Iris pigment epithelial cell (primary cell): ENCODE measurements at places on chromosomes 16 and 17.

GRCh38 chr17:14833201-14833785, 431.8 kb downstream of the PMP22 start:
- DNase-seq: peak; percentile 89

DNA sequence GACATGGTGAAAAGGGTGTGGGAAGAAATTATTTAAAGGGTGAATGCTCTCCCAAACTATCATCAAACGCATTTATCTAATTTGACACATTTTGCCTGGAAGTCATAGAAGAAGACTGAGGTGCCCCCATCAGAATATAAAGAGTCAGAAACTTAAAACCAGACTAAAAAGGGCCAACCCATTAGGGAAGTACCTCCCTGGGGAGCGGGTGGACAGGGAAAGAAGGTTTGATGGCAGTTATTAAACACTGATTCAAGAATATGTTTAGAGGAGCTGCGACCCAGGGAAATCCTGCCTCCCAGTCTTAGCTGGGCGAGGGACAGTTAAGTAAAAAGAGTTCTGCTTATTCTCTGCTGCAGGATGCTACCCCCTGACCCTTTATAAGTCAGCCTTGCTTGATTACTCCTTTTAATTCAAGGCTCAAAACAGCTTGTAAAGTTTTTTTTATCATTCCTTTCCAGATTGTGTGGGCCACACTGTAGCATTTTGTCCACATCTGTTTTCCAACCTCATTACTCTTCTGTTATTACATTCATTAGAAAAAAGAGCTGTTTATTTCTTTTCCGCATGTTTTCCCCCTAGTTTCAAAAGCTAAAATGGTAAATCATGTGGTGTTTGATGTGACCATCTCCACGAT, 138.5 kb upstream of the TBX2 start:
- no peak for DNase-seq

- peak; percentile 50 for DNase-seq
Measured at GRCh38 chr17:50668025-50668837, 33.5 kb downstream of the ABCC3 start.

- no peak for DNase-seq
Measured at GRCh38 chr17:63019138-63019873, 53.3 kb downstream of the TANC2 start.

- DNase-seq: peak; percentile 59
Measured at GRCh38 chr17:60229188-60229802, 79.5 kb downstream of the CA4 start.

GRCh38 chr16:89037261-89038152, 56.1 kb upstream of the ACSF3 start:
- peak; percentile 39 for DNase-seq

GRCh38 chr17:74796211-74796610, 20.1 kb upstream of the NAT9 start:
- DNase-seq: no peak

- no peak for DNase-seq
Measured at GRCh38 chr17:48760411-48760810, 31.9 kb upstream of the HOXB13 start.

GRCh38 chr16:74565378-74565777, 41.5 kb downstream of the GLG1 start:
- no peak for DNase-seq

- no peak for DNase-seq
Measured at GRCh38 chr17:17077861-17078732, 35.8 kb downstream of the MPRIP start.

DNA sequence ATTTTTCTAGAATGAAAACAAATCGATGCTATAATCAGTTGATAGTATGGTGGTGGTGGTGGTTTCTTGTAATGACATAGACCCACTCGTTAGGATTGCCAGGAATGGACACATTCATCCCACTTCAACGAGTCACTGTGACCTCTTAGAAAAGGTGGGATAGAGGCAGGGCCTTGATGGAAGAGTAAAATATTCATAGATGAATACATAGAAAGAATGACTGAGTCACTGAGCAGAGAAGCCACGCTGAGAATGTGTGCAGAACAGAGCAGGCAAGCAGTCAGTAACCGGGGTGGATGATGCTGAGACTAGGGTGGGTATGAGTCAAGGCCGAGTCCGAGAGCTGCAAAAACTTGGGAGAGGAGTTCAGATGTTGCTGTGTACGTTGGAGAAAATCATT, 129.9 kb downstream of the PITPNC1 start:
- peak; percentile 81 for DNase-seq

DNA sequence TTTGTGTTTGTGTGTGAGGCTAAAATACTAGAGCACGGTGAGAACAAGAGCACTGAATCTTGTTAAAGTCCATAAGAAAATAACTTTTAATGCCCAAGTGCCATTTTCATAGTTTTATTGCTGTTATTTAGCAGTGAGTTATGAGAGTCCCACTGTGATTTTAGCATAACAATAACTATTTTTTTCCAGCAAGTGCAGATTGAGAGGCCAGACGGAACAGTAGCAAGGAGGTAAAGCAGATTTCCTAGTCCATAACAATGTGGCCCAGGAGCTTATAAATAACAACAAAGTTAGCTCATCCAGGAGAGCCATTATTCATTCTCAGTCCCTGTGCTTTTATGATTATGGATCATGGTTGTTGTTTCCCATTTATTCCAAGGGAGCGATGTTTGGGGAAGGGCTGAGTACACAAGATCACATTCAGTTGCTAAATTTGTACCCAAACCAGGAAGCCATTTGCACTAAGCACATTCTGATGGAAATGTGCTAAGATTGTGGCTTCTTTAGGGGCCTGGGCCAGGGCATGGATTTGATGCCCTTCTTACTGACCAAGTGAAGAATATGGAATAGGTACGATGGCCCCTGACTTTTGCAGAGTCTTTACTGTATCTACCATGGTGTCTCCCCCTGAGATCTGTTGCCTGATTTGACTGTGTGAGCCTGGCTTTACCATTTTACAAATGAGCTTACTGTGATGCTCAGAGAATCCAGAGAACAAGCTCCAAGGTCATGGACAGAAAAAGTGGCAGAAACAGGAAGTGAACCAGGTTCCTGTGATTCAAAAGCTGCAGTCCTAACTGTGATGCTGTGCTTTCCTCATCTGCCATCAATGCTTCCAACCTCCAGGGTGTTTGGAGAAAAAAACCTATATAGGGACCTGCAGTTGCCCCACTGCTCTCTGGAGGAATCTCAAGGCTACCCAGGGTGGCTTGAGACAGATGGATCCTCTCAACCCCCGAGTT, 204.7 kb upstream of the HSBP1 start:
- DNase-seq: no peak

DNA sequence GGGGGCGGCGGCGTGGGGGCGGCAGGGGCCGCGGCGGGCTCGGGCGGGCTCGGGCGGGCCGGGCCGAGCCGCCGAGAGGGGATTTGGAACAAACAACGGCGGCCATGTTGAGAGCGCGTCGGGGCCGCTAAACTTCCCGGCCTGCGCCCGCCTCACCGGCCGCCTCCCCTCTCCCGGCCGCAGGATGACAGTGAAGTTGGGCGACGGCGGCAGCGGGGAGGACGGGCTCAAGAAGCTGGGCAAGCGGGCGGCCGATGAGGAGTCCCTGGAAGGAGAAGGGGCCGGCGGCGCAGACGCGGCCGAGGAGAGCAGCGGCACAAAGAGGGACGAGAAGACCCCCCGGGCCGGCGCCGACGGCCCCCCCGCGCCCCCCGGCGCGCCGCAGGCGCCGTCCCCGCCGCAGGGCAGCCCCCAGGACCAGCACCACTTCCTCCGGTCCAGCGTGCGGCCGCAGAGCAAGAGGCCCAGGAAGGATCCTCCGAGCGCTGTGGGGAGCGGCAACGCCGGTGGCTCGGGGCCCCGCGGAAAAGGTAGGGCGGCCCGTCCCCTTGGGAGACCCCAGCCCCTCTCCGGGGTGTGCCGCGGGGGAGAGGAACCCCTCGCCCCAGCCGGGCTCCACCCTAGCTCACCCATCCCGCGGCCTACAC, 2.4 kb downstream of the CRAMP1 start:
- peak; percentile 43 for DNase-seq

DNA sequence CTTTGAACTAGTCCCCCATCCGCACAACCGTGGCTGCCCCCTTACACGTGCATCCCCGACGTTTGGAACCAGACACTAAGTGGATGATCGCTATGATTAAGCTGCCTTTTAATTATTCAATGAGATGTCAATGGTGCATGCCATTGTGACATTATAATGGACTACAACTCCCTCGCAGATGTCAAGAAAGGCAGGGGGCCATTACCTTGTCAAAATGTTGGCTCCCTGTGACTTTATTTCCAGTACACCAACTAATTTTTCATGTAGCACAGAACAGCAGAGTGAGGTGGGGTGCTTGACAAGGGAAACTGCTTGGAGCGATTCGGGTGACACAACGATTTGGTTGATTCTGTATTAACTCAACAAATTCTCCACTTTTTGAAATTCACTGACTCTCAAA, 26.5 kb downstream of the ASIC2 start:
- DNase-seq: no peak

- peak; percentile 95 for DNase-seq
Measured at GRCh38 chr16:27286451-27286850, 17.9 kb upstream of the NSMCE1 start.

DNA sequence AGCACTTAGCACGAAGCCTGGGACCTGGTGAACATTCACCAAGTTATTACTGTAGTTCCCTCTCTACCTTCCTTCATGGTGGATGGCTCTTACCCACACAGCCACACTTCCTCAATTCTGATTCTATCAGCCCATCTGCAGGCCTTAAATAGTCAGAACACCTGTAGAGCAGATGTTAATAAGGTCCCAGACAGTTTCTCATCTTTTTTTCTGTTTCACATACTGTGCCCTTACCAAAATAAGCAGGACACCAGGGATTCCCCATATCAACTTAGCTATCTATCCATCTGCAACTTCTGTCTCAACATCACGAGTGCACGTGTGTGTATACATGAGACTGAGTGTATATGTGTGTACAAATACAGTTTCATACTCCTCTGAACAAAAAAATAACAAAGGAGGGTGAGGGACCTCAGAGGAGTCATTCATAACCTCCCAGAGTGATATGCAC, 2.8 kb downstream of the RECQL5 start:
- DNase-seq: no peak

DNA sequence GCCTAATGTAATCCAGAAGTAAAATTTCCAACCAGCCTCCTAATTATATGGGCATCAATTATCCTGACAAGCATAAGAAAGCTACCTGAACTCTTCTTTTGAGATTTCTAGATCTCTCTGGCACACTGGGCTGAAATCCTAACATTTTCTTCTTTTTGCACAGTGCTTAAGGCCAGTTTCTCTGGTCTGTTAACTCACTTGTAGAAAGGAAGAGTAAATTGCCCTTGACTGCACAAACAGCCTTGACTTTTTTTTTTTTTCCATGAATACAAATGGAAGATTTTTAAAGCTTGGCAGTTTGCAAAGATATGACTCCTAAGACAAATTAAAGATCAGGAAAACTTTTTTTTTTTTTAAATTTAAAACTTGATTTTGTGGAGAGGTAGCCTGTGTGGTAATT, 291.2 kb upstream of the MON1B start:
- no peak for DNase-seq

DNA sequence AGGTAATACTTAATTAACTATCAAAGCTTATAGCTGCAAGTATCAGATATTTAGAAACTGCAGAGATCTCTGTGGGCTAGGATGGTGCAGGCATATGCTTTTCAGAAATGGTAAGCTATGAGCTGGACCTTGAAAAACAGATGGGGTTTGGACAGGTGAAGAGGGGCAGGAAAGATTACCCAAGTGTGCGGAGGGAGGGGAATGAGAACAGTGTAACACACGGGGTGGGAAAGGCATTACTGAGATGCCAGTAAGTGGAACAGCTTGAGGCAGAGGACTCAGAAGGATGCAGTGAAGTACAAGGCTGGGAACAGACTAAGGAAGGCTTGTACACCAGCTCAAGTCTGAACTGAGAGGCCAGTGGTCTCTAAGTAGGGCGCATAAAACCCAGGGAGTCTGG, 22.1 kb upstream of the EVPL start:
- DNase-seq: no peak

GRCh38 chr17:80372922-80373570, 41.9 kb upstream of the ENDOV start:
- DNase-seq: no peak

DNA sequence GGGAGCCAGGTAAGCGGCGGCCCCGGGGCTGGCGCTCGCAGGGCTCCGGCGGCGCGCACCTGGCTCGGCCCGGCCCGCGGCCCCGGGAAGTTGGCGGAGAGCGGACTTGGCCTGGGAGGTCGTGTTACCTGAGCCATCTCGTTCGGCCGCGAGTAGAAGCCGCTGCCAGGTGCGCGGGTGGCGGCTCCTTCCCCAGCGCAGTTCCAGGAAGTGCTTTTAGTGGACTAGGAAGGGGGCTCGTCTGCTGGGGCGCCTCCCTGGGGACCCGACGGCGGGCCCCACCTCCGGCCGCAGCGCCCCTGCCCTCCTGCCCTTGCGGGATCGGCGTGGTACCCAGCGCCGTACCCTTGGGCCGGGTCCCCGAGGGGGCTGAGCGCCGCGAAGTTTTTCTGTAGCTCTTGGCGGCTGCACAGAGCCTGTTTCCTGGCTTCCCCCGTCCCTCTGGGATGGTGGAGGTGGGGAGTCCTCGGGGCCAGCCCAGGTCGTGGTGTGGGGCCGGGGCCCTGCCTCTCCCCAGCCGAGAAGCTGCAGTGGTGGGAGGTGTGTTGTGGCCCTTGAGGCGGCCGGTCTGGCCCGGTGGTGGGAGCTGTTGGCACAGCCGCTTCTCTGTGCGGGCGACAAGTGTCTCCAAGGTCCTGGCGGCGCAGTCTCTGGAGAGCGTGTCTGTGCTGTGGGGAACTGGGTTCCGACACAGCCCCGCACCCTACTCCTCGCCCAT, 96.9 kb downstream of the RAB11FIP4 start:
- no peak for DNase-seq

DNA sequence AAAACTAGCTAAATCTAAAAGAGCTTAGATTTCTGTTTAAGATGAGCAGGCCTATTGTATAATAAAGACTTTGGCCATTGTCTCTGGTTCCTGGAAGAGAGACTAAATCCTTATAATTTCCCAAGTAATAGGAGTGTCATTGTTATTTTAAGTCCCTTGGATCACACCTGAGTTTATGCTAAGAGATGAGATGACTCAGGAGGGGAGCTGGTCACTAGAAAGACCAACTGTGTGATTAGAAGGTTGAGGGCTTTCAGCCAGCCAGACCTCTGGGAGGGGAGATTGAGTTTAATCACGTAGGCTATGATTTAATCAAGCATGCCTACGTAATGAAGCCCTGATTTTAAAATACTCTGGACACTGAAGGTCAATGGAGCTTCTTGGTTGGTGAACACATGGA, 156.9 kb upstream of the C17orf78 start:
- DNase-seq: no peak

GRCh38 chr17:10171122-10171571, 27.3 kb downstream of the GAS7 start:
- no peak for DNase-seq

DNA sequence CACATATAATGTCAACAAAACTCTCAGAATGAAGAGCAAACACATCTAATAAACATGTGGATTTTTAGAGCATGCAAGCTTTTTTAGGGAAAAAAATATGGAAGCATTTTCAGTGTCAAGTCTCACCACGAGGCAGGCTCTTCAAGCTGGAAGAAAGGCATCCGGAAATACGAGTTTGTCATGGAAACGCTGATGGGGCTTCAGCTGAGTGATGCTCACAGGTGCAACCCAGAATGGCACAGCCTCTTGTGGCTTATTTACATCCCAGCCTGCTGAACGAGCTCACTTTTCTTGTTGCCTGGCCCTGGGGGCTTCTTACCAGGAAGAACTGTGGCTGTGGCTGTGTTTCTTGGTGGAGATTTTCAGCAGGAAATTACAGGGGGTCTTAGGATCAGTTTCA, 24.1 kb upstream of the DYNLL2 start:
- no peak for DNase-seq
